ENCODE measurements at places on chromosomes 6 and 20. TPM values are rescaled to one million over a fixed set of nuclear protein-coding genes. Genes with fewer than 3 reads are reported as not detected.

MYO6 gene
- total RNA-seq, result 6.8 TPM

MYCT1 gene
- total RNA-seq, result 1.1 TPM

OXT gene
- not detected for total RNA-seq

PRIM2 gene
- 37.5 TPM for total RNA-seq

DNA sequence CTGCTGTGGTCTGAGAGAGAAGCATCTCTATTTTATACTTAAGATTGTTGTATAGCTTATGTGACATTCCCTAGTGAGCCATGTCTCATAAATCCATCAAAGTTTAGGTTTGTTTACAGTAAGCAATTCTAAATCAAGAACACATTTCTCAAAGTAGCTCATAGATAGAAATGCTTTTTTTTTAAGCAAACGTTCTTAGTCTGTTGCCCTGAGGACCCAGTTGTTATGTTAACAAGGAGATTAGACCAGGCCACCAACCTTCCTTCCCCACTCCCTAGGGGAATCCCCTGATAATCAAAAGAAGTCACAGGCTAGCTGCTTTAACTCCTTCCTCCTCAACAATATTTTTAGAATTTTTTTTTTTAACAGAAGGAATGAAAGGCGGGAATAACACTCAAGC lies 169.0 kb downstream of the FUT9 start:
- no peak for DNase-seq

GRCh38 chr6:133964052-133964451 lies 11.0 kb downstream of the TBPL1 start:
- peak; percentile 97 for DNase-seq

- no peak for DNase-seq
These were observed 62.2 kb downstream of the BTBD9 start for GRCh38 chr6:38577492-38577891.

DNA sequence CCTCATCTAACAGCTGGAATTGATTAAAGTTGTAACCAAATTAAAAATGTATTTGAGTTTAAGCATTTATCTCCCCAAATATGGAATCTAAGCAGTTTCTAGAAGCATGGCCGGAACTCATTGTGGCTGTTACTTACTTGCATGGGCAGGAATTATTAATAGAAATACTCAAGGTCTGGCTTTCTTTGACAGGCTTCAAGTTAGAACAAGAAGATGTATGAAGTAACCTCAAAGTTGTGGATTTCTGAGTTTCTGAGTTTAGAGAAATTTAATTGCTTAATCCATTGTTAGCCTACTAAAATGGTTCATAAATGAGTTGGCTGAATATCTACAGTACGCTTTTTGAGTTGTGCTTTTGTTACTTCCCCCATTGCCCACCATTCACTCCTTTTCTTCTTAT lies 7.7 kb downstream of the CARMIL1 start:
- no peak for DNase-seq

DNA sequence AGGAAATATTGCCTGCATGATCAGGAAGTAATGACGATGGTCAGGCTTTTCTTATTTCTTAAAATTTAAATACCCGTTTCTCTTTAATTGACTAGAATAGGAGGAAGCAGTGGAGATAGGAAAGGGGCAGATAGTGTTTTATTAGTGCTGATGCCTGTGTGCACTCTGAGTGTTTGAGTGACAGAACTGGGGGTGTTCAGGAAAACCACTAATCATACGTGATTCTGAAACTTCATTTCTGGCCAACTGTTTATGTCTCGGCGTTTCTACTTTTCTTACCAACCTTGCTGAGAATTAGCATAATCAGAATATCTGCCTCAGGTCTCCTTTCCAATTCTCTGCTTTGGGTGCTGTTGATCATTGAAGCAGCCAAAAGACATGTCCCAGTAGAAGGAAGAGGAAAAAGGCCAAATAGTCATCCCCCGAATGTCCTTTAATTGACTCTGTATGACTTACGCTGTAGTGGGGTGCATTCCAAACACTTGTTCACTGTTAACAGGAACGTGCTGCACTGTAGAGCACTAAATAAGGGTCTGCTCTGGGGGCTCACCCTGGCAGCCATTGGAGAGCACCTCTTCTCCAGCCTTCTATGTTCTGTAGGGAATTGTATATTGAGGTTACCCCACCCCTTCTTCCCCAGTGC lies 152.9 kb downstream of the JARID2 start:
- no peak for DNase-seq

DNA sequence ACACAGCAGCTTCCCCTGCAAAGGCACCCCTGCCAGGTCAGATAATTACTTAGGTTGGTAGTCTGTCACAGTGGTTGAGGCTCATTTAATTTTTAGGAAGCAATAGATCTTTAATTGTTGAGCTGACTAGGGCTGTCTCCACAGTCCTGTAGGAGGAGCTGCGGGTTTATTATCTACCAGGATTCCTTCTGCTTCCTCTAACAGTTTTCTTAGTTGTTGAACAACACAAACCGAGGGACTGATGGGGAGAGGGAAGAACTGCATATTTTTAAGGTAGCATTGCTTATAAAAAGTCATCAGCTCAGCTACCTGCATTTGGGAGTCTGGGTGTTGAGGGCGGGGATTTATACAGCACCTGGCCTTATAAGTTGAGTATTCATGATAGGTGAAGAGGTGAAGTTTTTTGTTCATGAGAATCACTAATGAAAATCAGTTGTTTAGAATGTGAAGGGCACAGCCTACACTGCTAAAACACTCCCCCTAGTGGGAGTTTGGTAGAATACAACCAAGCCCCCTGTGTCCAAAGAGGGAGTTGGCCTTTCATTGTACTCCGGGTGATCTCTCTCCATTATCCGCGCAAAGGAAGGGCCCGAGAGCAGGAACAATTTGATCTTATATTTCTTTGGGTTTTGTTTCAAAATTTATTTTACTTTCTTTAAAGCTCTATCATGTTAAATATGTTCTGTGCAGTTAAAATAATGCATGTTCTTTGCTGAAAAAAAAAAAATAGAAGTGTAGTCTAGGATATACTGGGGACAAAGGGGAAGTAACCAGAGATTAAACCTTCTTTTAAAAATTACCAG lies 69.6 kb downstream of the SSR1 start:
- peak; percentile 64 for DNase-seq

- DNase-seq, result no peak
These were observed 187.4 kb upstream of the PROKR2 start for GRCh38 chr20:5504061-5504739.

GRCh38 chr6:90621581-90621980 lies 34.7 kb upstream of the MAP3K7 start:
- DNase-seq, result no peak

GRCh38 chr6:110625883-110626282 lies 149.5 kb upstream of the SLC22A16 start:
- peak; percentile 63 for DNase-seq

DNA sequence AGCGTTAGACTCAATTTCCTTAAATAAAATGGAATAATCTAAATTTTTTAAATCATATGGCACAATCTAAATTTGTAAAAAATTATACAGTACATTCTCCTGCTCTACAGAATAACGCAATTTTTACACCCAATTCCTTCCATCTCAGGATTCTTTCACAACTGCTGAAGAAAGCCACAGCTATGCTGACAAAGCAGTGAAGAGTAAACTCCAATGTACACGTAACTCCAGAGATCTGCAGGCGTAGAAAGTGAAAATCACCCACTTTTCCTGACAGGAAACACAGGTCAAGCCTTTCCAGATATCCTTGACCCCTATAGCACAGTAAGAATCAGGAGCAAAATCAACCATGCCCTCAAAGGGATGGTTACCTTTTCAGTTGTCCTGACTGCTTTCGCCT lies 27.4 kb downstream of the EPHA7 start:
- no peak for DNase-seq

GRCh38 chr6:45691426-45691825 lies 313.7 kb upstream of the SUPT3H start:
- no peak for DNase-seq

DNA sequence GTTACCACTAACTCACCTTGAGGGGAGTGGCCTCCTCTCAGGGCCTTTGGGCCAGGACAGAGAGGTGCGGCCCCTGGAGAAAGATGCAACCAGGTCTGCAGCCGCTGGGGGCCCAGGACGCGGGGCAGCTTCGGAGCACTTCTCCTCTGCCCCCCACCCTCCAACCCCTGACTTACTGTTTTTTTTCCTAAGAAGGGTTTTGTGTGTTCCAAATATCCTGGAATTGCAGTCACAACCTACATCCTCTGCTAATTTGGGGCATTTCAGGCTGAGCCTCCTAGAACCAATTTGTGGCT lies 1.7 kb downstream of the LINC00237 start:
- no peak for DNase-seq

GRCh38 chr6:72064399-72064975 lies 178.1 kb downstream of the RIMS1 start:
- DNase-seq, result peak; percentile 10
